ENCODE measurements at places on chromosomes 13 and 19. TPM values are rescaled to one million over a fixed set of nuclear protein-coding genes. Genes with fewer than 3 reads are reported as not detected.

GRCh38 chr19:3184847-3185460 lies 776 bp upstream of the NCLN start:
- DNase-seq, result peak; percentile 73

GRCh38 chr13:113584870-113585671 lies 518 bp downstream of the TFDP1 start:
- peak; percentile 72 for DNase-seq

DNA sequence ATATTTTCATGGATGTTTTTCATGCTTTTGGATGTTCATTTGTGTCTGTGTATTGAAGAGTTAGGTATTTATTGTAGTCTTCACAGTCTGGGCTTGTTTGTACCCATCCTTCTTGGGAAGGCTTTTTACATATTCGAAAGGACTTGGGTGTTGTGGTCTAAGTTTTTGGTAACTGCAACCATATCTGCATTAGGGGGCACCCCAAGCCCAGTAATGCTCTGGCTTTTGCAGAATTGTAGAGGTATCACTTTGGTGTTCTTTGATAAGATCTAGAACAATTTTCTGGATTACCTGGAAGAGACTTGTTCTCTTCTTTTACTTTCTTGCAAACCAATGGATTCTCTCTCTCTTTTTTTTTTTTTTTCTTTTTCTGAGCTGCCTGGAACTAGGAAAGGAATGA lies 581.3 kb downstream of the DACH1 start:
- no peak for DNase-seq

GRCh38 chr13:83568019-83568418 lies 314.3 kb downstream of the SLITRK1 start:
- DNase-seq, result no peak

- no peak for DNase-seq
Observed at GRCh38 chr19:30999726-31000125, 349.5 kb downstream of the TSHZ3 start.

DNA sequence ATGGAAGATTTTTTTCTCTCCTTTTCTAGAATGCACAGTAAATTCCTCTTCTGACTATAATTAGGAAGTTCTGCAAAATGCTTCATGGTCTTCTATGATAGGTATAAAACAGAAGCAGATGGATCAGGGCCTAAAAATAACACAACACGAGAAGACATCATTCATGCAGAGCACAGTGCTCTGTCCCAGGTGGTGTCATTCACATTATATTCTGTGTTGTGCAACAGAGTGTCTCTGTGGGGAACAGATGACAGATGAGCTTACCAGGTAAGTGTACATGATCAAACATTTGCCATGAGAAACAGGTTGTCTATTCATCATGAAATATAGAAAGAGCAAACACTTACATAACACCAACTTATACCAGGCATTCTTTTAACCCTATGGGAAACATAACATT lies 288.3 kb downstream of the KCTD12 start:
- DNase-seq, result no peak

GRCh38 chr19:29485293-29485692 lies 40.5 kb upstream of the VSTM2B start:
- DNase-seq, result no peak

- no peak for DNase-seq
Observed at GRCh38 chr13:62997038-62997599, 1581.5 kb upstream of the PCDH20 start.

DNA sequence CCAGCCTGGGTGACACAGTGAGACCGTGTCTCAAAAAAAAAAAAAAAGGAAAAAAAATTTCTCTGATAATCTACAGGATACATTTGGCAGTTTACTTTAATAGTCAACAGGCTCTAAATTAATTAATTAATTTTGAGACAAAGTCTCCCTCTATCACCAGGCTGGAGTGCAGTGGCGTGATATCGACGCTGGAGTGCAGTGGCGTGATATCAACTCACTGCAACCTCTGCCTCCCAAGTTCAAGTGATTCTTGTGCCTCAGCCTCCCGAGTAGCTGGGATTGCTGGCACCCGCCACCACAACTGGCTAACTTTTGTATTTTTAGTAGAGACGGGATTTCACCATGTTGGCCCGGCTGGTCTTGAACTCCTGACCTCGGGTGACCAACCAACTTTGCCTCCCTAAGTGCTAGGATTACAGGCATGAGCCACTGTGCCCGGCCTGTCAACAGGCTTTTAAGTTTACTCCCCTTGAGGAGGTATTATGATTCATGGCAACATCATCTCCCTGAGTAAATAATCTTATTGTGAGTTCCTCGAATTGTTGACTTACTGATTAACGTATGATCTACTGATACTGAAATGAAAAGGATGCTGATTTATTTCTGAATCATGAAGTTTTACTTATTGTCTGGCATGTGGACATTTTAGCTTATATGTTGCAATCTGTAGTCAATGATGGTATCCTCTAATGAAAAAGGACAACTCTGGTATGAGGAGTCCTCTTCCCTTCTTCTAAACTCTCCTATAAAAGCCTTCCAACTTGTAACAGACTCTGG lies 21.3 kb upstream of the MTRF1 start:
- DNase-seq, result no peak

BST2 gene
- total RNA-seq, result 201 TPM

ZNF773 gene
- 15.9 TPM for total RNA-seq

PTH2 gene
- total RNA-seq, result not detected

TMC4 gene
- 1.7 TPM for total RNA-seq

SHFL gene
- total RNA-seq, result 118 TPM

ZNF442 gene
- total RNA-seq, result 4.3 TPM

ADGRE2 gene
- total RNA-seq, result 0.44 TPM

All from activated naive CD8-positive, alpha-beta T cell treated with anti-CD3 and anti-CD28 coated beads, Interleukin-2, amount 10 ng/mL, durations not matched to agents 7 days and 5 days (primary cell).